ENCODE measurements at places on chromosomes 4 and X. TPM values are rescaled to one million over a fixed set of nuclear protein-coding genes. Genes with fewer than 3 reads are reported as not detected.

GRCh38 chr4:109547394-109547793 is 12.7 kb upstream of the MCUB start:
- H3K4me1 ChIP-seq, result peaks cover 10% of the 10 kb centered on the region
- no peak overlapping the region for H3K27ac ChIP-seq
- no peaks in the 10 kb centered on the region for H3K27me3 ChIP-seq
- peaks cover 6% of the 10 kb centered on the region for H3K36me3 ChIP-seq
- H3K4me3 ChIP-seq, result no peak overlapping the region

DNA sequence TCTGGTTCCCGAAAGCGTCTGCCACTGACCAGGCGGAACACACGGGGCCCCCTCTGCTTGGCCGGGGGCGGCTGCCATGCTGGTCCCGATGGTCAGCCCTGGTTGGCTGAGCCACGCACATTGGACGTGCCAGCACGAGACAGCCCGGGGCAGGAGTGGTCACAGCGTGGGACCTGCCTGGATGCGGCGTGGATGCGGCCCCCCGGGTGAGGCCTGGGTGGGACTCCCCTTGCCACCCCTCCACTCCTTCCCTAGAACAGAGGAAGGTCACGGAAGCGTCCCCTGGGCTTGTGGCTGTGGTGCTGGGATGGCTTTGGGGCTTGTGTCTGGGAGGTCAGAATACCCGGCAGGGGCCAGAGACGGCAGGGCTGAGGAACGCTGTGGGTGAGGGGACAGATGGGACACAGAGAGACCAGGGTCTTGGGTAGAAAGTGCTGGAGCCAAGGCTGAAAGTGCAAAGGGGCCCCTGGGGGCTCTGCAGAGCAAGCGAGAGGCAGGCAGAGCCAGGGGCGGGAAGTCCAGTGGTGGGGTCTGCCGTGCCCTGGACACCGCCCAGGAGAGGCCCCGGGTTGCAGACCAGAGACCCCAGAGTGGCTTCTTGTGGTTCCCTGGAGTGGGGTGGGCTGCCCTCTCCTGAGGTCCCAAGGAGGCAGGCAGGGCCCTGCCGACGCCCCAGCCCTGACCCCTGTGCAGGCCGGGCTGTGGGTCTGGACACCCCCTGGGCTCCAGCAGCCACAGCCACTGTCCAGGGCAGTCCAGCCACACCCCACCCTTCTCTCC is 8.6 kb upstream of the CPLX1 start:
- H3K4me1 ChIP-seq, result peaks cover 18% of the 10 kb centered on the region
- H3K27me3 ChIP-seq, result no peaks in the 10 kb centered on the region
- H3K27ac ChIP-seq, result no peak overlapping the region
- no peak overlapping the region for H3K4me3 ChIP-seq
- H3K36me3 ChIP-seq, result peaks cover 5% of the 10 kb centered on the region

- H3K27ac ChIP-seq, result no peak overlapping the region
- H3K4me1 ChIP-seq, result no peaks in the 10 kb centered on the region
- DNase-seq, result no peak
- H3K27me3 ChIP-seq, result no peaks in the 10 kb centered on the region
Observed at GRCh38 chrX:31271615-31272471, 200.0 kb upstream of the FTHL17 start.

DNA sequence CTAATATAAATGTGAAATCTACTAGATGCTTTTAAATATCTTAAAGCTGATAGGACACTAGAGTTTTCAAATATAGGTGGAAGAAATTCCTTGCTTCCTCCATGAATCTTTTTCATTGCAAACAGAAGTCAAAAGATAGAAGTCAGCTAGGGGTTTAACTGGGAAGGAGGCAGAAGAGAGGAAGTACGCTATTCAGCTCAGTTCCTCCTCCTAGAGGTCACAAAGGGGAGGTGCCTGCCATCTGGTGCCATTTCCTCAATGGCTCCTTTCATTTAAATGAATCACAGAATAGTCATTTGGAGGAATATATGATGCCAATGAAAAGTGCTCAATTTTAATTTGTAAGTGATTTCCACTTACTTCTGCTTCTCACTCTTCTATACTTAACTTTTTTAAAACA is 8.5 kb downstream of the COL25A1 start:
- H3K36me3 ChIP-seq, result no peaks in the 10 kb centered on the region
- H3K27ac ChIP-seq, result no peak overlapping the region
- no peak overlapping the region for H3K4me3 ChIP-seq
- no peak for DNase-seq
- no peaks in the 10 kb centered on the region for H3K4me1 ChIP-seq

DNA sequence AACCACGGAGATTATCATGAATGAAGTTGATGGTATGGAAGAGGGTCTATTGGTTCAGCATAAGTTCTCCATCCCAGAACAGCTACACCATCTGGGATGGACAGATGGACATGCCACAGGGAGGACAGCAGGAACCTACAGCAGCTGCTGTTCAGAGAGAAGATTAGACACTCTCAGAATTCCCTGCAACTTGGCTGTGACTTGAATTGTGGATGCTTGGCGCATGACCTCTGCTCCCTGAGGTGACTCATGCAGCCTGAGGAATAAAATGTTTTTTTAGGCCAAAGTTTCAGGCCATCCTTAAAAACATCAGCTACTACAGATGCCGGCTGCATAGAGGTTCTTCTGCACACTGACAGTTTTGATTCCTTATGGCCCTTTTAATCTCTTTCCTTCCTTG is 97.3 kb downstream of the RS1 start:
- H3K27me3 ChIP-seq, result no peaks in the 10 kb centered on the region
- H3K27ac ChIP-seq, result no peak overlapping the region
- no peak overlapping the region for H3K4me3 ChIP-seq
- no peak for DNase-seq
- H3K4me1 ChIP-seq, result no peaks in the 10 kb centered on the region

- DNase-seq, result no peak
- H3K4me1 ChIP-seq, result peaks cover 37% of the 10 kb centered on the region
- no peak overlapping the region for H3K27ac ChIP-seq
- H3K4me3 ChIP-seq, result no peak overlapping the region
- H3K27me3 ChIP-seq, result no peaks in the 10 kb centered on the region
- peaks cover 8% of the 10 kb centered on the region for H3K36me3 ChIP-seq
Observed at GRCh38 chrX:7119950-7120877, 27.3 kb upstream of the STS start.

GRCh38 chrX:110015915-110016314 is 13.0 kb downstream of the TMEM164 start:
- no peak for DNase-seq
- H3K27me3 ChIP-seq, result no peaks in the 10 kb centered on the region
- H3K4me3 ChIP-seq, result no peak overlapping the region
- no peak overlapping the region for H3K27ac ChIP-seq

DNA sequence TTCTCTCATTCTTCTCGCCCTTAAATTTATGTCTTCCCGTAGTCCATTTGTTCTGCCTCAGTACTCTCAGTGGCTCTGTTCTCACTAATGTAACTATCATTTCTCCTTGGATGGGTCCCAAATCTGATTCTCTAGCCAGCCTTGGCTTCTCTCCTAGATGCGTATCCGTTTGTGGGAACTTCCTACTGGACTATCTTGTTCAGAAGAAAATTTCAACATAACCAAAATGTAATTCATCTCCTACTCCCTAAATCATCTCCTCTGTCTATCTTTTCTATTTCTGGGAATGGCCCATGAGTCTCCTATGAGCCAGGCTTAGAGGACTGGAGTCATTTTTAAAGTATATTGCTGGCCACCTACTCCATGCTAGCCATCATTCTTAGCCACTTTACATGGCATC is 4.4 kb upstream of the C4orf36 start:
- H3K36me3 ChIP-seq, result no peaks in the 10 kb centered on the region
- no peaks in the 10 kb centered on the region for H3K4me1 ChIP-seq
- no peak for DNase-seq

DNA sequence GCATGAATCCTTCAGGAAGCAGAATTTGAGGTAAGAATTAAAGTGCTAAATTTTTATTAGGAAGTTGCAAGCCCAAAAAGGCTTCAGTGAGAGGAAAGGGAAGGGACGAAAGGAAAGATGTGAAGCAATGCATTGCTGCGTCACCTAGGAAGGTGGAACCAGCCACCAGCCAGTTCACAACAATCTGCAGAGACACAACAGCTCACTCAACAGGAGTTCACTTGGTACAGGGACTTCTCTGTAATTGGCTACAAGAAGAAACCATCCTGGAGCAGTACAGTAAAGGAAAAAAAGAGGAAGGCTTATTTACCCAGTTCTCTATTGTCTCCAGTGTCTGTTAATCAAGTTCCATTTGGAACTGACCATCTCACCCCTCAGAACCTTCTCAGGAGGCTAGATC is 157.6 kb downstream of the HNRNPD start:
- no peaks in the 10 kb centered on the region for H3K4me1 ChIP-seq
- H3K4me3 ChIP-seq, result no peak overlapping the region
- H3K27ac ChIP-seq, result no peak overlapping the region
- no peaks in the 10 kb centered on the region for H3K36me3 ChIP-seq
- DNase-seq, result no peak

- peaks cover 4% of the 10 kb centered on the region for H3K36me3 ChIP-seq
- no peak overlapping the region for H3K4me3 ChIP-seq
- no peak overlapping the region for H3K27ac ChIP-seq
- no peaks in the 10 kb centered on the region for H3K4me1 ChIP-seq
- DNase-seq, result no peak
- H3K27me3 ChIP-seq, result no peaks in the 10 kb centered on the region
Observed at GRCh38 chr4:58566260-58566659, 1456.1 kb upstream of the IGFBP7 start.

GRCh38 chr4:182478475-182478874 is 235.3 kb downstream of the TENM3 start:
- no peaks in the 10 kb centered on the region for H3K36me3 ChIP-seq
- DNase-seq, result no peak
- no peak overlapping the region for H3K4me3 ChIP-seq
- H3K27ac ChIP-seq, result no peak overlapping the region

DNA sequence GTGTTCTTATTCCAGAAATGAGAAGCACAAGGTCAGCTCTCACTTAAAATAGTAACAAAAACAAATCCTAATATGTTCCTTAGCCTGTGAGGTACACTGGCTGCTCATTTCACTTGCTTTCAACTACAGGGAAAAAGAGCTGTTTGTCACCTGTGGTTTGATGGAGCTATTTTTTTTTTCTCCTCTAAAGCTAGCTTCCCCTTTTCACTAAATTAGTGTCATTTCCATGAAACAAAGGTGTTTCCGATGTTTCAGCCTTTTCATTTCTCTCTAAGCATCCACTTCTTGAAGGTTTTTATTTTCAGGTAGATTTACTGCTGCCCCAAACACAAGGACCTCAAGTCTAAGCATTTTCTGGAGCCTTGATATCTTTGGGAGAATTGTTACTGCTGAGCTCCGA is 148.6 kb downstream of the RBMX2 start:
- no peak for DNase-seq
- H3K27me3 ChIP-seq, result peaks cover 34% of the 10 kb centered on the region
- no peak overlapping the region for H3K4me3 ChIP-seq
- no peaks in the 10 kb centered on the region for H3K4me1 ChIP-seq
- H3K36me3 ChIP-seq, result no peaks in the 10 kb centered on the region
- no peak overlapping the region for H3K27ac ChIP-seq

DNA sequence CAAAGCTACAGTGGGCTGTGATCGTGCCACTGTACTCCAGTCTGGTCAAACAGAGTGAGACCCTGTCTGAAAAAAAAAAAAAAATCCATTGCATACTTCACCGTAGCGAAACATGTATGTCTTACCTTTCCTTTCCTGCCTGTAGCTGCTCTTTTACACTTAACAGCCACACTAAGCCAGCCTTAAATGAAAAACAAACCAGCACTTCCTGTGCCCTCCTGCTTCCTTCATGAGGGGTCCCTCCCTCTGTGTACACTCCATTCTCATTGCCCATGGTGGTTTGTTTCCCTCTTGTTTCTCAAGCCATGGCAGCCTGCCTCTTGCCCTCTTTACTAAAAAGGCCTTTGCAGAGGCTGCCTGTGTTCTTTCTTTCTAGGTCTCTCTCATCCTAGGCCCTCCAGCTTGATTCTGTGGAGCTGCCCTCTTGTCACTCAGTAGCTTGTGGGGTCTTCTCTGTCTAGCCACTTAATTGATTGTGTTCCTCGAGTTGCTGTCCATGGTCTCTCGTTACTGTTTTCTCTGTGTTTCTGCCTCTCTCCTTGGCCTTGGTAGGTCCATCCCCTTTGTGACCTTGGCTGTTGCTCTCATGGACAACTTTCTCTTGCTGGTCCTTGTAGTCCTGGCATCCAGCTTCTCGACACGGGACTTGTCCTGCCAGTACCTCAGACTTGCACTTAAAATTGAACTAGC is 52.1 kb upstream of the MSANTD1 start:
- peaks cover 5% of the 10 kb centered on the region for H3K36me3 ChIP-seq
- H3K4me3 ChIP-seq, result peak overlapping the region; percentile 42
- no peaks in the 10 kb centered on the region for H3K27me3 ChIP-seq
- H3K4me1 ChIP-seq, result peaks cover 64% of the 10 kb centered on the region

- H3K4me1 ChIP-seq, result no peaks in the 10 kb centered on the region
- H3K27ac ChIP-seq, result no peak overlapping the region
- no peak overlapping the region for H3K4me3 ChIP-seq
- DNase-seq, result no peak
Observed at GRCh38 chr4:109989044-109989443, 76.4 kb downstream of the EGF start.

GRCh38 chrX:29880977-29881376 is 334.4 kb upstream of the MAGEB2 start:
- H3K27me3 ChIP-seq, result no peaks in the 10 kb centered on the region
- no peak overlapping the region for H3K4me3 ChIP-seq
- no peaks in the 10 kb centered on the region for H3K36me3 ChIP-seq
- H3K27ac ChIP-seq, result no peak overlapping the region
- H3K4me1 ChIP-seq, result no peaks in the 10 kb centered on the region

- H3K36me3 ChIP-seq, result peaks cover 3% of the 10 kb centered on the region
- H3K4me1 ChIP-seq, result no peaks in the 10 kb centered on the region
- H3K4me3 ChIP-seq, result no peak overlapping the region
- no peak for DNase-seq
Observed at GRCh38 chr4:175127314-175127713, 209.2 kb downstream of the ADAM29 start.

GRCh38 chrX:139892512-139892911 is 40.3 kb downstream of the ATP11C start:
- DNase-seq, result no peak
- H3K4me1 ChIP-seq, result peaks cover 15% of the 10 kb centered on the region
- no peaks in the 10 kb centered on the region for H3K27me3 ChIP-seq
- H3K27ac ChIP-seq, result no peak overlapping the region
- H3K4me3 ChIP-seq, result no peak overlapping the region

DNA sequence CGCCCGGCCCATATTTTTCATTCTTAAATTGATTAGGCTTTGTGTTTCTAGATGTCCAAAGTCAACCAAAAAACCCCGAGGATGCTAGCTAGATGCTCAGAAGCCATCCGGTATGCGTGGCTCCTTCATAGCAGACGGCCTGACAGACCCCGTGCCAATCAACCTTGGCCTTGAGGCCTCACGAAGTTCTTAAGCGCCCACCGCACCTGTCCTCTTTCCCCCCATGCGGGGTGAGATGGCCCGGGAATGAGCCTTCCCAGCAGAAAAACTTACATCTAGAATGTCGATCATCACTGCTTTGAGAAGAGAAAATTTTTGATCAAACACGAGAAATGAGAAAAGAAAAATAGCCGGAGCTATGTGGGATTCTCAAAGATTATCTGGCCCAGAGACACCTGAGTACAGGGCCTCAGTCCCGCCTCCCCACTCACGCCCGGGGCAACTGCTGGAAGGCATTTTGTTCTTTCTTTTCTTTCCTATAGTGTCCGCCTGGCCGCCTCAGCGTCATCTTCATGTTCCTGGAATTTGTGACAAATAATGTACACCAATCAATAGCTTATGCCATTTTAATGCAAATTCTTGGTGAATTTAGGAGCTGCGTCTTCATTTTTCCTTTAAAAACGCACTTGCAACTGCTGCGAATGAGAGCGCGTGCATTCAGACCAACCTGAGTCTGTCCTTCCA is 1.6 kb upstream of the NAT8L start:
- no peaks in the 10 kb centered on the region for H3K36me3 ChIP-seq
- no peaks in the 10 kb centered on the region for H3K4me1 ChIP-seq
- H3K27ac ChIP-seq, result no peak overlapping the region
- H3K4me3 ChIP-seq, result peak overlapping the region; percentile 19

Gene S100G
- total RNA-seq, result not detected

Gene GLRB
- total RNA-seq, result not detected

Gene PDS5A
- total RNA-seq, result 150 TPM

Gene MAGEA9B
- total RNA-seq, result not detected

Gene PLS3
- total RNA-seq, result 0.74 TPM

Gene CHRDL1
- not detected for total RNA-seq

Gene TRAM1L1
- total RNA-seq, result not detected

All from natural killer cell treated with Interleukin-12 subunit alpha and Interleukin-12 subunit beta and Interleukin-15 and Interleukin-18, amount 100 ng/mL, for 72 hours (primary cell).